ENCODE measurements at places on chromosomes 6 and 20.

- DNase-seq: no peak
Measured at GRCh38 chr6:144190593-144190992, 40.3 kb downstream of the STX11 start.

GRCh38 chr6:121335087-121336008 lies 1.1 kb upstream of the TBC1D32 start:
- DNase-seq: no peak

GRCh38 chr6:154814063-154814462 lies 80.8 kb downstream of the SCAF8 start:
- DNase-seq: no peak

- DNase-seq: no peak
Measured at GRCh38 chr6:137370871-137371633, 123.1 kb downstream of the OLIG3 start.

DNA sequence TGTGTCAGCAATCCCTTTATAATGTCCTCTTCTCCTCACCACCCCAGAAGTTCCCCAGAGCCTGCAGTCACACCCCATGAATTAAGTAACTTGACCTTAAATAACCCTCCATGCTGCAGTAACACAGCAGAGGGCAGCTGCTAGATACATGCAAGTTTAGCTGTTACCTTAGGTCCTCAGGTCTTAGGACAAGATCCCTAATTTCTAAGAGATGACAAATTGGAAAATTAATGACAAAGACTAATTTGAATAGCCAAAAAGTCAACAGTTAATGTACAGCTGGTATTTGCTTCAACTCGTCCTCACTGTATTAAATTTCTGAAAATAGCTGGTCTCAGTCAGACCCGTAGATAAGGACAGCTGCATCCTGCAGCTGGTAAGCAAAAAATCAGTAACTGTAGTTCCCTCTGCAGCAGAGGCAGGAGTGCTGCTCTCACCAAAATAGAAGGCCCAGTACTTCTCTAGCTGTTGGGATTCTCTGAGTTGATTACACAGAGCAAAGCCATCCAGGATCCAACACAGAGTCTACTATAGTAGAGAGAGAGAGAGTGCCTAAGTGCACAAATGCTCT lies 62.4 kb downstream of the TNFRSF21 start:
- DNase-seq: no peak

DNA sequence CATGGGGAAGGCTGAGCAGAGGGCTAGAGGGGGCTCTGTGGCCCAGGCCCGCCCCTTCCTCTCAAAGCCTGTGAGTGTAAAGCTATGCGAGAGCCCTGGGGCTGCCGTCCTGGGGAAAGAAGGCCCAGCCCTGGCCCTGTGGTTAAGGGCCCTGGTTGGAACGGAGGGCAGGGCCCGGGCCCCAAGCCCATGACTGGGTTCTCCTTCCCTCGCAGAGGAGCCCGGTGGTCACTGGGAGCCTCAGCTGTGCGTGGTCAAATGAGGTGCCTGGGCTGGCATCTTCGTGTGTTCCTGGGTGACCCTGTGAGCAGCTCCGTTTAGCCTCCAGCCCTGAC lies 56.0 kb downstream of the SMOC2 start:
- DNase-seq: no peak

GRCh38 chr6:153150752-153151440 lies 19.8 kb upstream of the RGS17 start:
- DNase-seq: no peak

GRCh38 chr20:22005535-22005934 lies 300.1 kb downstream of the PAX1 start:
- no peak for DNase-seq

DNA sequence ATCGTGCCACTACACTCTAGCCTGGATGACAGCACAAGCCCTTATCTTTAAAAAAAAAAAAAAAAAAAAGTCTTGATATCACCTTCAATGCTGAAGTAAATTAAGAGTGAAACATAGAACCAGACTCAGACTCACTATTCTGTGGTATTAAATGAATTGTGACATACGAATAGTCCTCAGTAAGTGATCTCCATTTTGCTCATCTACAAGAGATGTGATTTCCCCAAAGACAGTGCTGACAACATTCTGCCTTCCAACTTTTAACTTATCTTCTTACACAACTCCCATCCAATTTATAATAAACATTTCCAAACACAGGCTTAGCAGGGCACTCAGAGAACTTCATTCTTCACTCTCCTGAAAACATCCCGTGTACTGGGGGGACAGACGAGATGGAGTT lies 8.0 kb downstream of the ZBTB24 start:
- DNase-seq: no peak

DNA sequence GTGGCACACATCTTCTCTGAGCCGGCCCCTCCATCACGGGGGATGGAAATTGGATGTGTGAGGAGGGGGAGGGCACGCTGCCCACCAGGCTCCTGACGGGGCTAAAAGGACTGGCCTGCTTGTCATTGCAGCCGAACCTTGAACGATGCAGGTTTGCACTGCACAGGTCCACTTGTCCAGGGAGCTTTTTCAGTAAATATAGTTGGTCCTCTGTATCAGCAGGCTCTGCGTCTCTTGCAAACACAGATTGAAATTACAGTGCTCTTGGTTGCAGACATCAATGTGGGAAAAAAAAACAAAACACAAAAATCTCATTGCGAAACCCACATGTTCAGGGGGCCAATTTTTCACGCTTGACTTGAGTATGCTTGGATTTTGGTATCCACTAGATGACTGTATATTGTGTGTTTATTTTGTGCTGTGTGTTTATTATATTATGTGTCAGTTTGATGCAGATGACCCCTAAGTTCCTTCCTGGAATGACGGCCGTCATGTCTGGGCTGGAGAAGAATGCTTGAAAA lies 29.2 kb downstream of the ERMARD start:
- no peak for DNase-seq

DNA sequence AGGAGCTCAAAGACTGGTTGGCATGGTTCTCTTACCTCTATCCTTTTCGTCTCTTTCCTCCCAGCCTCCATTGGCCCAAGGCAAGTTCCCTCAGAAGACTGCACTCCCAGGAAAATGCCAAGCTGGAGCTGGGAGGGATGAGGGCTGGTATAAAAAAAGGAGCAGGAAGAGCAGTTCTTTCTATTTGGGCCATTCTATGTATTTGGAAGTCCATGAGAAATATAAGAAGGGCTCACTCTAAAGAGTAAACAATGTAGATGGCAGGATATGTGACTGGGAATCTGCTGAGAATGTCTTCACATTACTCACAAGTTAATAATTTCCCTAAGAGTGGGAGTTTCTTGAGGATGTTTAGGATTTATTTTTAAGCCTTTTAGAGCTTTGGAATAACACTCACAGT lies 36.6 kb upstream of the ADTRP start:
- DNase-seq: no peak

Data from effector CD4-positive, alpha-beta T cell (primary cell).